Fibroblast of skin of right biceps (primary cell): ENCODE measurements at places on chromosomes 6 and 20.

- DNase-seq: no peak
These were observed 595.0 kb downstream of the PTPRT start for GRCh38 chr20:42594659-42595058.

DNA sequence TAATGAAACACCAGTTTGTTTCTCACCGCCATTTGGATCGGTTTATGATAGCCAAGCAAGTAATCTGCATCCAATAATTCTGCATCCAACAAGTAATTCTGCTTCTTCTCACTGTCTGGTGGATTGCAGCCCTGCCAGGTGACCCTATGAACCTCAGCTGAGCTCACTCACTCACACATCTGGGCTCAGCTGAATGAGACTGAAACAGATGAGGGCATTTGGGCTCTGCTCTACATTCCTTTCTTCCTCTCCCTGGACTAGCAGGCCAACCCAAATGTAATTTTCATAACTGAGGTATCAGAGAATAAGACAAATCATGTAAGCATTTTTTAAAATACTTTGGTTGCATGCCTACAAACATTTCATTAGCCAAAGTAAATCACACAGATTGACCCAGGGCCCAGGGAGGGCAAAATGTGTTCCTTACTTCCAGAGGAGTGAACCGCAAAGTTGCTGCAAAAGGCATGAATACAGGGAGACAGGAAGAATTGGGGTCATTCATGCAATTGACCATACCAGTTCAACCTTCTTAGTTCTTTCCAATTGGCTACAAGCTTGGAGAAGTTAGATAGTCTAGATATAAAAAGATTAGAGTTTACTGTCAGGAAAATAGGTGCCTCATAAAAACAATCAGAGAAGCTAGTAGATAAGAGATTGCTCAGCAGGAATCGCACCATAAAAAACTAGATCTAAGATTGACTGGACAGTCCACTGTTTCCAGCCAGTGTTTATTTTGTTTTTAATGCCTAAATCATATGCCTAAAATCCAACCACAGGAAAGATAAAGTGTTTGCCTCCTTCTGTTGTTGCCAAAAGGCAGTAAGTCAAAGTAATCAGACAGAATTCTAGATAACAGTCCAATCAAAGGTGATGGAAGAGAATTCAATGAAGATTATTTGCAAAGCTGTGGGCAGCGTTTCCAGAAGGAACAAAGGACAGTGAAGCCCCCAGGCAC, 43.7 kb downstream of the CBLN4 start:
- DNase-seq: no peak

DNA sequence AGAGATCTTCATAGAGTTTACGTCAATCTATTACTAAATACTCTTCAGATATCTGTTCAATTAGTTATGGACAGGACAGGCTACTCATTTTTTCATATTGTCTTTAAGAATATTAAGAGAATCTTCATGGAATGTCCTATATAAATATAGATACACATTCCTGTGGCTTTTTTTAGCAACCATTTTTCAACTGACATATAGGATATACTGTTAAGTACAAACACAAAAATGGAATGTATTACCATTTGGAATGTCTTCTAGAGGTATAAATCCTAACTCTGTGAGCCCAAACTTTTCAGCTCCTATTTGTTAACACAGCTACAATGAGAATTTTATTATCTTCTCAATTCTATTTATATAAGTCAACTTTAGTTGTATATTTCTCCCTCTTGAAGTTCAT, 239.6 kb upstream of the DEFB112 start:
- DNase-seq: peak; percentile 37

DNA sequence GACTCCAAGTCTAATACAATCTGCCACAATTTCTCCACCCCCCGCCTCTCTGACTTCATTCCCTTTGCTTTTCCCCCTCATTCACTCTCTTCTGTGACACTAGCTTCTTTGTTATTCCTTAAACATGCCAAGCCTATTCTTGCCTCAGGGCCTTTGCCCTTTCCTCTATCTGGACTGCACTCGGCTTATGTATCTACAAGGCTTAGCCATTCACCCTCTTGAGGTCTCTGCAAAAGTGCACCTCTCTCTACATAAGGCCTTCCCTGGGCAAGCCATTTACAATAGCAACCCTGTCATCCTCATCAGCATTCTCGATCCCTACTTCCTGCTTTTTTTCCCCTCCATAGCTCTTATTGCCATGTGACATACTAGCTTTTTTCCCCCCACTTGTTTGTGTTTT, 168.9 kb downstream of the PDSS2 start:
- DNase-seq: no peak

- peak; percentile 60 for DNase-seq
These were observed 607.7 kb upstream of the CITED2 start for GRCh38 chr6:139982195-139982594.
